Fibroblast of skin of back (primary cell): ENCODE measurements at places on chromosomes 13 and 19.

GRCh38 chr19:39154629-39155100 lies 29.1 kb downstream of the PAK4 start:
- DNase-seq: no peak

GRCh38 chr19:11205939-11206570 lies 8.7 kb upstream of the KANK2 start:
- no peak for DNase-seq

DNA sequence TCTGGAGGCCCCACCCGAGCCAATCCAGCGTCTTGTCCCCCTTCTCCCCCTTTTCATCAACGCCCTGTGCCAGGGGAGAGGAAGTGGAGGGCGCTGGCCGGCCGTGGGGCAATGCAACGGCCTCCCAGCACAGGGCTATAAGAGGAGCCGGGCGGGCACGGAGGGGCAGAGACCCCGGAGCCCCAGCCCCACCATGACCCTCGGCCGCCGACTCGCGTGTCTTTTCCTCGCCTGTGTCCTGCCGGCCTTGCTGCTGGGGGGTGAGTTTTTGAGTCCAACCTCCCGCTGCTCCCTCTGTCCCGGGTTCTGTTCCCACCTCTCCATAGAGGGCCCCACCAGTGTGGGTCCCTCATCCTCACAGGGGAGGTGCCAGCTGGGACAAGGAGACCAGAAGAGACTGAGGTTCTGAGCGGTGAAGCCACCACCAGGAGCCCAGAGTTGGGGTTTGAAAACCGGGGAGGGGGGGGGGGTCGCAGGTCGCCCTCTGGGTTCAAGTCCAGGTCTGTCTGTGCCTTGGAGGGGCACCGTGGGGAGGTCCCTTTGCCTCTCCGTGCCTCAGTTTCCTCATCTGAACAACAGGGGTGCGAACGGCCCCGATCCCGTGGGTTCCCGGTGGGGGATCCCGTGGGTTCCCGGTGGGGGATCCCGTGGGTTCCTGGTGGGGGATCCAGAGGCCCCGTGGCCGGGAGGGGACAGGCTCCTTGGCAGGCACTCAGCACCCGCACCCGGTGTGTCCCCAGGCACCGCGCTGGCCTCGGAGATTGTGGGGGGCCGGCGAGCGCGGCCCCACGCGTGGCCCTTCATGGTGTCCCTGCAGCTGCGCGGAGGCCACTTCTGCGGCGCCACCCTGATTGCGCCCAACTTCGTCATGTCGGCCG lies at the start of gene ELANE:
ELANE (plus strand) TSS at position 168 of the 878 bp plus-strand sequence; CDS start at position 194, 26 bp downstream.
- no peak for DNase-seq

DNA sequence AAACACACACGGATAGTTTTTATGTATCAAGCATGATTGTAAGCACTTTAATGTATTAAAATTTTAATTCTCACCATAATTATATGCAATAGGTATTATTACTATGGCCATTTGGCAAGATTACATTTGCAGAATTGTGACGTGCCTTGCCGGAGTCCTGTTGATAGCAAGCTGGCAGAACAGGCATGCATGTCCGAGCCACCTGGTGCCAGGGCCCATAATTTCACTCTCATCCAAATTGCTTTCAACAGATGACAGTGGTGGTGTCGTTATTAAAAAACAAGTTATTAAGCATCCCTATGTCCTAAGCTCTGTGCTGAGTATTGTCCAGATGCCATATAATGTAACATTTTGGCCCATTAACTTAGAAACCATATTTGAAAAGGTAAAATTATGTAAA lies 374.3 kb downstream of the FOXO1 start:
- no peak for DNase-seq

GRCh38 chr13:52029569-52029968 lies 5.1 kb downstream of the UTP14C start:
- DNase-seq: no peak

DNA sequence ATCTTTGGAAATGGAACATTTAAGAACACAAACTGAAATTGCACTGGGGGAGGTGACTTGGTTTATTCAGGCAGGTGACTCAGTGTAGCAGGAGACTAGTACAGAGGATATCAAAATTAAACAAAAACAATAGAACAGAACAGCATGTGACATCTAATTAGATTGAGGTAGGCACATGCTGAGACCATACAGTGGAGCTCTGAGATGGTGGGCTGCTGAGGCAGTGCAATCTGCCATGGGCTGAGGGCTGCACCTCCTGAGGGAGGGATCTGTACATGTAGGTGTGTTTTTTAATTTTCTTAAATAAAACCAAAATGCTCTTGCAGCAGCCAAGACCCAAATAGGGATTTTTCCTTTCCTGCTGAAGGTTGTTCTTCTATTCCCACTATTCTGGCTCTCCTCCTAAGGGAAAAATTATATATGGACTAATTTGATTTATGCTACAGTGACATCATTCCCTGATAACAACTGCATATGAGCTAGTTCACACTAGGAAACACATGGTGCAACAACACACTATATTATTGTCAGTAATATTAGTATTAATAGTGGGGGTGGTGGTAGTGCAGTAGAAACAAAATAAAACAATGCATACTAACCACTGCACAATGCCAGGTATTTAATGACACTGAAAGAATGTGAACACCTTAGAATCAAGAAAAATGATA lies 48.0 kb downstream of the LNX2 start:
- no peak for DNase-seq

GRCh38 chr19:47679922-47680857 lies 33.0 kb upstream of the EHD2 start:
- no peak for DNase-seq

DNA sequence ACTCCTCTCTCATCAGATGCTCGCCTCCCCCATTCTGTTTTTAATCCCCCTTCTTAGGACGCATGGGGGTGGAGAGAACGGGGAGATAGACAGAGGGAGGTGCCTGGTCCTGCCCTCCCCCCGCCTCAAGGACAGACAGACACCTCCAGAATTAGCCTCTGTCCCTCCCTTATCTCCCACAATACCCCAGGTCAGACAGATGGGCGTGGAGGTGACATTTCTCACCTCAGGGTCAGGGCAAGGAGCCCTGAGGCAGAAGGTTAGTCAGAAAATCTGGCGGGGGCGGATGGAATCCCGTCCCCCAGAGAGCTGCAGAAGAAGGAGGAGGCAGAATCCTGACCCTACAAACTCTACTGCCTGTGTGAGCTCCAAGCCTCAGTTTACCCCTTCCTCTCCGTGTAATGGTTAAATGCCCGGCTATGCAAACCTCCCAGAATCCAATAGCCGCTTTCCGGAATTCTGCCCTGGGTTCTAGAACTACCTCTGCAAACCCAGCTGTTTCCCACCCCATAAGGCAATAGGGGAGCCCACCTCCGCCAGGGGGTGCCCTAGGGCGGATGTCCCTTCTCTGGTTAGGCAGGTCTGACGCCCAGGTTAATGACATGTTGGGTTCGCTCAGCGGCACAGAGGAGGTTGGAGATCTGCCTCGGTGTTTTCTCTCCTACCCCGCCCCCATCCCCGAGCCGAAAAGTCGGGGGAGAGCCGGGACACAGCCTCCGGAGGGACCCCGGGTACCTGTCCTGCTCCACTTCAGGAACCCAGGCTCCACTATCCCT lies 900 bp downstream of the PPP1R13L start:
- peak; percentile 75 for DNase-seq

DNA sequence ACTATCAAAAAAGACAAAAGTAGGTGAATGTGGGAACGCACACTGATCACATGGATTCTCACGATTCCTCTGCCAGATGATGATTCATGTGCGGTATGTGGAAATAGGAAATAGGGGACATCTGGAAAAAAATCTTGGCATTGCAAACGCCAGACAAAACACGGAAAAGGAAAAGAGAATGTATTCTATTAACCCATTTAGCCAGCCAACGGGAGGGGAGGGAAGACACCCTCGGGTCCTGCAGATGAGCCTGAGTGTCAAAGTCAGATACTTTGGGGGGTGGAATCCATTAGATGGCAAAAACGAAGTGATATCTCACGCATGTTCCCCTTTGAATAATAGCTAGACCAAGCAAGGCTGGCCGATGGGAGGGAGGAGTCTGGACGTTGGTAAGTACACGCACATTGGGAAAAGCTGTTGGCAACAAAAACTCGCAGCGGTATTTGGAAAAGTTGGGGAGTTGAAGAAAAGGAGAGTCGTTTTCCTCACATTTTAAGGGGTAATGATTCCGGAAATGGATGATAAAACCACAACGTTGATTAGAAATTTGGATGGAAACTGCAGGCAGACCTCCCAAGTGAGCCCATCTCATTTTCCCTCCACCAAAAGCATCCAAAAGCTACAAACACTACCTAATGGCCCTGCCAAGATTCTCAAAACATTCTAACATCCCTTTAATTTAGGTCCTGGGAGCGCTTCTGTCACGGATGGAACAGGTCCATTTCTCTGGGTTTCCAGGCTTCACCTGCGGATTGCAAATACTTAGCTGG lies 73.6 kb downstream of the COL4A1 start:
- DNase-seq: peak; percentile 90

DNA sequence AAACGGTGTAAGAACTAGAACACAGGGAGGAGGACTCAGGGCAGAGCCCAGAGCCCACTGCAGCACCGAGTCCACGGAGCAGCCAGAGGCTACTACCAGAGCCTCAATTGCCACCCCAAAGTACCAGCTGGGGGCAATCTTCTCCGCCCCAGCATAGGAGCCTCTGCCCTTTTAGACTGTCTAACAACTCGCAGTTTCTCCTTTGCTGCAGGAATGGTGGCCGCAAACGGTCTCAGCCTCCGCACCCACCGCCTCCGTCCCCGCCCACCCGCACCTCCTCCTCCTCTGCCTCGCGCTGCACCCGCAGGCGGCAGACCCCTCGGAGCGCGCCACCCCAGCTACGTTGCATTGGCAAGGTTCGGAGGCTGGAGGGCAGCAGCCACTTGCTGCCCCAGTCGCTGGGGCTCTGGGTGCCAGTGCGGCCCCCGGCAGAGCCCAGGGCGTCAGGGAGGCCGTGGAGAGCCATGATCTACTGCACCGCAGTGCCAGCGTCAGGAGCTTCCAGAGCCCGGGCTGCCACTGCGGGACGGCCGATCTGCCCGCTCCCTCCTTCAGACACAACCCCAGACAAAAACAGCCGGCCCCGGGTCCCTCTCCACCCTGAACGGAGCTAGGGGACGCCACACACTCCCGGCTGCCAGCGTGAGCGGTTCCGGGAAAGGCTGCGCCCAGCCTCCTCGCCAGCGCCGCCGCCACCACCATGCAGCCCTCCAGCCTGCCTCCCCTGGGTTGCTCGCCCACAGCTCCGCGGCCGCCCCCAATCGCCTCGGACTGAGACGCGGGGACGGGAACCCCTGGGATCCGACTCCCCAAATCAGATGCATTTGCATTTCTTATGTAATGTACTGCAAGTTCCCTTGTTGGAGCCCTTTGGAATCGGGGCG lies 1.8 kb downstream of the FGF14 start:
- no peak for DNase-seq

DNA sequence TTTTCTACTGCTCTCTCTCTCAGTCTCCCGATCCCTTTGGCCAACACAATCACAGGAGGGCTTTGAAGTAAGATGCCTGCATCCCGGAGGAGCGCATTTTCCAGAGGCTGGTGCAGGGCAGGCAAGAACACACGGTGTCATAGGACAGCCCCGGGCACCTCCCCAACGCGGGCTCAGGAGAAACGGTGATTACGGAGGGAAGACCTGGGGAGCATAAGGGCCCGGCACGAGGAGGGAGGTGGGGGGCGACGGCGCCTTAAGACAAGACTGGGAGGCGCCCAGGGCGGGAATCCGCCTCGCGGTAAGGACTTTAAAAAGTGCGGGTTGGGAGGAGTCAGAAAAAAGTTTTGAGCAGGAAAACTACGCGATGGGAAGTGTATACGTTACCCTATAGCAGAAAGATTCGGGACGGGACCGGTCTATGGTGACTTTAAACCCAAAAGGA lies 18.7 kb upstream of the ZNF888 start:
- DNase-seq: peak; percentile 27

- peak; percentile 79 for DNase-seq
These were observed 143.8 kb upstream of the RXFP2 start for GRCh38 chr13:31595563-31595962.

- DNase-seq: no peak
These were observed 1148.9 kb downstream of the OLFM4 start for GRCh38 chr13:54177466-54177865.

- no peak for DNase-seq
These were observed 721.1 kb downstream of the EFNB2 start for GRCh38 chr13:105814219-105814901.

- no peak for DNase-seq
These were observed 208.3 kb downstream of the FOXO1 start for GRCh38 chr13:40457929-40458719.

- peak; percentile 22 for DNase-seq
These were observed 12.9 kb downstream of the MIPEP start for GRCh38 chr13:23876265-23876664.

DNA sequence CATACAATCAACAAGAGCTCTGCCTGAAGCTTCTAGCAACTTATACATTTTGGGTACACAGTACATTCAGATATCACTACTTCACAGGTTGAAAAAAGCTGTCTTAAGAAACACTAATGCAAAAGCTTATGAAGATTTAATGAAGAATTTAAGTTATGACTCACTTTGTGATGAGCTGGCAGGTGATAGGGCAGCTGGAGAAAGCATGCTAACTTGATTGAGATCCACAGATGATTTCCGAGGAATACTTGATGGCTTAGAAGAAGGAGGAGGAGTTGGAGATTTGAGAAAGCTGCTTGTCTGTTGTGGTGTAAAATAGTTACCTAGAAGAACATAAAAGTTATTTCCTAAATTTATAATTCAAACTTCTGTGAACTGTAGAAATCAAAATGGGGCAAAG lies 23.3 kb downstream of the EXOSC8 start:
- no peak for DNase-seq

- DNase-seq: no peak
These were observed at the start of gene SIGLEC9 for GRCh38 chr19:51124729-51125128. Gene SIGLEC9, plus strand, starts transcription at chr19:51124906. Its CDS starts 69 bp downstream, at chr19:51124975.

- DNase-seq: peak; percentile 3
These were observed 33.8 kb upstream of the SGCG start for GRCh38 chr13:23146811-23147625.

- DNase-seq: no peak
These were observed 56.8 kb upstream of the KLF12 start for GRCh38 chr13:74190999-74191398.

- peak; percentile 96 for DNase-seq
These were observed at the start of gene TRMT1 for GRCh38 chr19:13116282-13117175. Gene TRMT1, minus strand, starts transcription at chr19:13116740. Its CDS starts 341 bp downstream, at chr19:13116399.

DNA sequence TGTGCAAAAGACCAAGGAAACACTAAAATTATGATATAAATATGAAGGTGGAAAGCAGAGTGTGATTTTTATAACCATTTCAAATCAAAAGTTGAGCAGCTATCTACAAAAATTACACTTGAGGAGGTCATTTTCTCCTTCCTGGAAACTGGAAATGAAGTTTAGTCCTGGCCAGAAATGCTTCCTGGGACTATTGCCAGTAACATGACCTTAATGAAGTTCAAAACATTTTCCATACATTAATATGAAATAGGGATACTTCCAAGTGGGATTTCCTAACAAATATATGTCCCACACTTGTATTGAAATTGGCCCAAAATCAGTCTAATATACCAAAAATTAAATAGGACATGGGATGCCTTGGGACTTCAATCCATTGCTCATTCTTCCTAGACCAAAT lies 1556.8 kb upstream of the MIR17HG start:
- DNase-seq: no peak

GRCh38 chr19:19417628-19418245 lies 12.3 kb downstream of the GATAD2A start:
- no peak for DNase-seq
